Activated naive CD8-positive, alpha-beta T cell treated with anti-CD3 and anti-CD28 coated beads, Interleukin-2, amount 50 U/mL, for 24 hours (primary cell): ENCODE measurements at places on chromosomes 1 and 21.

DNA sequence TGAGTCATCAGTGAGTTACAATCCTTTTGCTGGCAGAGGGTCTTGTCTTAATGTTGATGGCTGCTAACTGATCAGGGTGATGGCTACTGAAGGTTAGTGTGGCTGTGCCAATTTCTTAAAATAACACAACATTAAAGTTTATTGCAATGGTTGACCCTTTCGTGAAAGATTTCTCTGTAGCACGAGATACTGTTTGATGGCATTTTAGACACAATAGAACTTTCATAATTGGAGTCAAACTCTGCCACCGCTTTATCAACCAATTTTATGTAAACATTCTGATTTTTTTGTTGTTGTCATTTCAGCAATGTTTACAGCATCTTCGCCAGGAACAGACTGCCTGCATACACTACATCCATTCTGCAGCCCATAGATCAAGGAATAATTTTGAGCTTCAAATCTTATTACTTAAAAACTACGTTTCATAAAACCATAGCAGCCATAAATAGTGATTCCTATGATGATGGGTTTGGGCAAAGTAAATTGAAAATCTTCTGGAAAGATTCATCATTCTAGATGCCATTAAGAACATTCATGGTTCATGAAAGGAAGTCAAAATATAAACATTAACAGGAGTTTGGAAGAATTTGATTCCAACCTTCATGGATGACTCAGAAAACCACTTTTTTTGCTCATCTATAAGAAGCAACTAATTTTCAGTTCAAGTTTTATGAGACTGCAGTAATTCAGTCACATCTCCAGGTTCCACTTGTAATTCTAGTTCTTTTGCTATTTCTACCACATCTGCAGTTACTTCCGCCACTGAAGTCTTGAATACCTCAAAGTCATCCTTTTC is 85.9 kb downstream of the TYW3 start:
- no peak for DNase-seq

GRCh38 chr1:204042516-204042915 is 30.4 kb upstream of the SOX13 start:
- DNase-seq, result no peak

DNA sequence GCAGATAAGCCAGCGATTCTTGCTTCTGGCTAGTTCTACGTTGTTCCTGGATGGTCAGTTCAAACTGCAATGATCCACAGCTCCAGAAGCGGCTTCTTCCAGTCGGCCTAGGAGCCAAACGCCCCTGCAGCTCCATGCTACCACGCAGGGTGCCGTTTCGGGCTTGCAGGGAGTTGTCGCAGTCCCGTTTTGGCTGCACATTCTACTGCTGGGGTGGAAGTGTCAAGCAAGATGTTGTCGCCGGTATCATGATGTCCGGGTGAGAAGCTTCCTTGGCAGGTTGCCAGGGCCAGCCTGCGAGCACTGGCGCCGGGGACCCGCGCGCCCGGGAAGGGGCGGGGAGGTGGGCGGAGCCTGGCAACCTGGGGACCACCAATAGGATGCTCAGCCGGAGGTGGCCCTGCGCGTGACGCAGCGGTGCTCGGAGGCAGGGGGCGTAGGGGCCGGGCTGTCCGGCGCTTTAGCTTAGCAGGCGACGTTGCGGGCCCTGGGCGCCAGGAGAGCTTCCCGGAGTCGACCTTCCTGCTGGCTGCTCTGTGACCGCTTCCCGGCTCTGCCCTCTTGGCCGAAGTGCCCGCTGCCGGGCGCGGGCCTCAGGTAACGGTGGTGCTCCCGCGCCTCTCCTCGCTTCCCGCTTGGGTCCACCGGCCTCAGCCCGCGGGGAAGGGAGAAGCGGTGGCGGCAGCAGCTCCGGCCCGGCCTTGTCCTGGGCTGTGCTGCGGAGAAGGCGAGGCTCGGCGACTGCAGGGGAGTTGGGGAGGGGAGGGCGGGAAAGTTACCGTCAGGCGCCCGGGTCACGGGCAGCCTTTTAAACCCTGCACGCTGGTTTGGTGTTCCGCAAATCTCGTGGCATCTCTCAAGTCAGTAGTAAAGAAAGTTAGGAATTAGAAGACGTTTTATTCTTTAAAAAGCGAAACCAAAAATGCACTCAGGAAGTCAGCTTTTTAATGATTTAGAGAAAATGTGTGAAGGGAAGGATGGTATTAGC is at the start of gene SOAT1:
Gene SOAT1 (plus strand): TSS at position 458 of the 988 bp plus-strand sequence. CDS start 8,888 bp downstream, outside the sequence.
- DNase-seq, result peak; percentile 96

GRCh38 chr1:6785318-6785727 is at the start of gene CAMTA1:
TSS of gene CAMTA1 (plus strand) at chr1:6785454. CDS start at chr1:6785531, 77 bp downstream.
- no peak for DNase-seq

- no peak for DNase-seq
Observed at GRCh38 chr1:98923667-98924066, 81.0 kb downstream of the PLPPR5 start.

- DNase-seq, result peak; percentile 68
Observed at GRCh38 chr1:1943834-1944570, 24.9 kb upstream of the TMEM52 start.

DNA sequence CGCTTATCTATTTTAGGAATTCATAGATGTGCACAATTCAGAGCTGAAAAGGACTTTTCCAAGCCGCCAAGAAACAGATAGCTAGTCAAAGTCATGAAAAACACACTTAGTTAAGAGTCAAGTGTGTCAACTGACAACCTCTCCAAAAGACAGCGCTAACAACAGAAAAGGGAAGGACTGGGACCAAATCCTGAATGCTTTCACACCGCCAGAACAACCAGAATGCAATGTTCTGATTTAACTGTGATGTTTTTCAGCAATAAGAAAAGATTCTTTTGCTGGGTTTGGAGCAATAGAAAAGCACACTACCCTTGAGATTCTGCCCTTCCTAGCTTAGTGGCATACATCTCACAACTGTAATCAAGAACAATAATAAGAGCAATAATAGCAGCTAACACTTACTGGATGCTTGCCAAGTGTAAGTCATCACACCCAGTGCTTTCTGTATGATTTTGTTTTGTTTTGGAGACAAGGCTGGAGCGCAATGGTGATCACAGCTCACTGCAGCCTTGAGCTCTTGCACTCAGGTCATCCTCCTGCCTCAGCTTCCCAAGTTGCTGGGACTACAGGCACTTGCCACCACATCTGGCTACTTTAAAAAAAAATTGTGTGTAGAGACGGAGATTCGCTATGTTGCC is 33.9 kb upstream of the SDC3 start:
- no peak for DNase-seq

DNA sequence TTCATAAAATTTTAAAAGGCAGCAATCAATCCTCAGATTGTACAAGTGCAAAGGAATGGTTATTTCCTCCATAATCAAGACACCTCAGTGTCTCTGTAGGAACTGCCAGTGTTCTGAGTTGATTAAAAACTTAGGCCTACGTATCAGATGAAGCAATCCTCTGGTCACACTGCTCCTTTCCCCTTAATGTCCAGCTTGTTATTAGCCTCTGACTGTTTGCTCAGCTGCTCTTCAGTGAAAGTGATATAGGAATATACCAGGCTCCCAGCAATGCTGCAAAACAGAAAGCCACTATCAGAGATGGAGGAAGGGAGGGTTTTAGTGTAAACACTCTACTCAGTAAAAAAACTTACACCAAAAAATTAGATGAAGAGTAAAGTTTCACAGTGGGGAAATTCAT is 49.8 kb downstream of the SLC35D1 start:
- DNase-seq, result no peak

GRCh38 chr1:200724064-200724463 is 14.6 kb upstream of the CAMSAP2 start:
- DNase-seq, result no peak

DNA sequence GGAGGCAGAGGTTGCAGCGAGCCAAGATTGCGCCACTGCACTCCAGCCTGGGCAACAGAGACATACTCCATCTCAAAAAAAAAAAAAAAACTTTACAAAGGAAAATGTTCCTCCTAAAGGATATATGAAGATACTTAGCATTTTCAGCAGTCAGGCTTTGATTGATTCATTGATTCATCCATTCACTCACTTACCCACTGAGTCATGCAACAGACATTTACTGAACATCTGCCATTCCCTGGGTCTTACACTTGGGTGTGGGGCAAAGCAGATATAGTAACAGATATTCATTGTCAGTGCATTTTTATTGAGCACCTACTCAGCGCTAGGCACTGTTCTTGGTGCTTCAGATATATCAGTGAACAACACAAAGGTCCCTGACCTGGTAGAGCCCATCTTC is 5.6 kb upstream of the LACTBL1 start:
- DNase-seq, result no peak

GRCh38 chr21:42370894-42371654 is 4.7 kb upstream of the TFF1 start:
- no peak for DNase-seq

DNA sequence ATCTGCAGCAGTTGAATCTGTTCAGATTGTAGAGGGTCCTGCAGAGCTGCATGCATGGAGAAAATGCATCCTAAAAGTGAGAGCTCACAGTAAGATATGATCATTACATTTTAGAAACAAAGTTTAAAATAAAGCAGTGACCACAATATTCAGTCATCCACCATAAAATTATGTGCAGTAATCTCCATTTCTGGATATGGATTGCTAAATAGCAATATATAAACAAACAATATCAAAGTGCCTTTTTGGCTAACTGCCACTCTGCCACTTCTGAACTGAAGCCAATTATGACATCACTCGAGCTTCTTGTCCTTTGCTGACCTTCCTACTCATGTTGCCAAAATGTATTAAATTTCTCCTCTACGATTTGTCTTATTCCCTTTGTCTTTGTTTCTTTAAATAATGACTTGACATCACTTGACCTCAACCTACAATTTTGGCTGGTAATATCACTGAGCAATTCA is 262.0 kb upstream of the CXADR start:
- DNase-seq, result no peak

DNA sequence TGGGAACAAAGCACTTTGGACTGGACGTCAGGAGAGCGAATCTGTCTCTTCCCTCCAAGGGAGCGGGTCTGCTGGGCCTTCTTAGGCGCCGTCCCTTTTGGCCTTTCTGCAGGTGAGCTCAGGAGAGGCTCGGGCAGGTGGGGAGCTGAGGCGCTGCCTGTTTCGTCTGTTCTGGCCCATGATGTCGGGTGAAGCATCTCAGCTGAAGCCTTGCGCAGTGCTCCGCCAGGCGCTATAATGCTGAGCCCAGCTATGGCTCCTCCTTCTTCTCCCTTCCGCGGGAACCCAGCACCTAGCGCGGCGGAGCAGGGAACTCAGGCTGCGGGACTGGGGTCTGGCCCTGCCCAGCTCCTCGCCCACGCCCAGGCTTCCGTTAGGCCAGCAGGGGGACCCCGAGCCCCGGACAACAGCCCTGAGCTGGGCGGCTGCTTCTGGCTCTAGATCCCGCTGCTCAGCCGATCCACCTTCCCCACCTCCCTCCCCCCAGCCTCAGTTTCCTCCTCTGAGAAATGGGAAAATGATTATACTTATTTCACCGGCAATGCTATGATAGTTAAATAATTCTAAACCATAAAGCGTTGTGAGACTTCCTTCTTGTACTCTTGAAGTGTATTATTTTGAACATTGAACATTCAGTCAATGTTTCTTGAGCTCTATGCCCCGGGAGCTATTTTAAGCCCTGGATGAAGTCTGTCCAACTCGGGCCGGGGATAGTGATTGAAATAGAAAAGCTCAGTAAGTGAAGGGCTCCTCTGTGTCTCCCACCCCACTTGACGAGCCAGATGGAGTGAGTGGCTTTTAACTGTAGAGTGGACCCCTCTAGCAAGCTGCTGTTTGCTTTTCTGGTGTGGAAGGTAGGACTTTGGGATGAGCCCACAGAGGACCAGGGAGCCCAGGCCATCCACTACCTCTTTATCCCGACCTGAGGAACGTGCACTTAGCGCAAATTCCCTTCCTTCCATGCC is 9.6 kb upstream of the ADORA1 start:
- peak; percentile 62 for DNase-seq

DNA sequence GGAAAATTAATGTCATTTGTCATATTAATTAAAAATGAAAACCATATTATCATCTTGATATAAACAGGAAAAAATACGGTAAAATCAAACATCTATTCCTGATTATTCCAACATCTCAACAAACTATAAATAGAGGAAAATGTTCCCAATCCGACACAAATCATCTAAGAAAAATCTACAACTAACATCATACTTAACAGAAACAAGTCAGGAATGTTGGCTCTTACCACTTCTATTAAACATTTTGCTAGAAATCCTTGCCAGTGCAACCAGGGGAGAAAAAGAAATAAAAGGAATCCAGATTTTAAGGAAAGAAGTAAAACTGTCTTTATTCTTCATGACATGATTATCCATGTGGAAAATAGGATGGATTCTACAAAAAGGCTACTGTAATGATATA is 77.0 kb upstream of the IRF2BP2 start:
- DNase-seq, result no peak

DNA sequence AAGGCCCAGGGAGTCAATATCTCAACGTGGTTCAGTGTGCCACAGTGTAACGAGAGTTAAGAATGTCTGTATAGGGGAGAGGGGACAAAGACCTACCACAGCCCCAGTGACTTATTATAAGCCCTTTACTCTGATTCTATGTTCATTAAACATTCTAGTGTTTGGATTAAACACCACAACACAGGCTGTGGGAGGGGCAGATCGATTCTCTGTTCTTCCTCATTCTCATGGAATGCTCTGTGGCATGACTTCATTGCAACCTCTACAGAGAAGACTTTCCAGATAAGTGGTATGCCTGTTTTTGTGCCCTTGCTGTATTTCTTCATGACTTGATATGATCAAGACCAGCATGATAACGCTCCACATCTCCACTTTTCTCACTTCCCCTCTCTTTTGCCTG is 39.0 kb upstream of the CD5L start:
- no peak for DNase-seq

DNA sequence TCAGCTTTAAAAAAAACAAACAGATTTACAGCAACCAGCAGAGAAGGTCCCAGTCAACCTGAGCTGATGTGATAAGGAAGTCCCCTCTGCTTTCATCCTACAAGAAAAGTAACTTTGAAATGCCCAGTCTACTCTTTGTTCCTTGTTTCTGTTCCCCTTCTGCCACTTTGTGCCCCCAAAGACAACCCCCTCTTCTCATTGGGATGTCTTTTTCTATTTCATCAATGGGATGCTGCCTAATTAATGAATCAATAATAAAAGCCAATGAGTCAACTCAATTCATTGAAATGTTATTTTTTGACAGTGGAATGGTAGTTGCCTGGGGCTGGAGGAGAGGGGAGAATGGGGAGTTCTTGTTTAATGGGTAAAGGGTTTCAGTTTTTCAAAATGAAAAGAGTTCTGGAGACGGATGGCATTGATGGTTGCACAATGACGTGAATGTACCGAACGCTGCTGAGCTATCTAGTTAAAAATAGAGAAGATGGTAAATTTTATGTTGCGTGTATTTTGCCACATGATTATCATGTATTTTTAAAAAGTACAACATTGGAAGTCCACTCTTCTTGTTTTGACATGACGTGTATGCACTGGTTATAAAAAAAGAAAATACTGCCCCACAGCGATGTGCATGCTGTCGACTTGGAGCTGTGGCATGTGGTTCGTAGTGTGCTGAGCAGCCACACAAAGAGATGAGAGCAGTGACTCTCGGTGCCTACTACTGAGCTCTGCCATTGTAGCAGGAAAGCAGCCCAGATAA is 22.4 kb upstream of the PADI2 start:
- DNase-seq, result no peak

GRCh38 chr1:88088481-88088880 is 595.6 kb upstream of the PKN2 start:
- no peak for DNase-seq
